ENCODE measurements at places on chromosomes 3 and 15.

GRCh38 chr15:42165106-42165505 lies 8.7 kb upstream of the PLA2G4F start:
- DNase-seq = no peak

GRCh38 chr15:45088801-45089711 lies 24.9 kb downstream of the DUOX2 start:
- DNase-seq = no peak

DNA sequence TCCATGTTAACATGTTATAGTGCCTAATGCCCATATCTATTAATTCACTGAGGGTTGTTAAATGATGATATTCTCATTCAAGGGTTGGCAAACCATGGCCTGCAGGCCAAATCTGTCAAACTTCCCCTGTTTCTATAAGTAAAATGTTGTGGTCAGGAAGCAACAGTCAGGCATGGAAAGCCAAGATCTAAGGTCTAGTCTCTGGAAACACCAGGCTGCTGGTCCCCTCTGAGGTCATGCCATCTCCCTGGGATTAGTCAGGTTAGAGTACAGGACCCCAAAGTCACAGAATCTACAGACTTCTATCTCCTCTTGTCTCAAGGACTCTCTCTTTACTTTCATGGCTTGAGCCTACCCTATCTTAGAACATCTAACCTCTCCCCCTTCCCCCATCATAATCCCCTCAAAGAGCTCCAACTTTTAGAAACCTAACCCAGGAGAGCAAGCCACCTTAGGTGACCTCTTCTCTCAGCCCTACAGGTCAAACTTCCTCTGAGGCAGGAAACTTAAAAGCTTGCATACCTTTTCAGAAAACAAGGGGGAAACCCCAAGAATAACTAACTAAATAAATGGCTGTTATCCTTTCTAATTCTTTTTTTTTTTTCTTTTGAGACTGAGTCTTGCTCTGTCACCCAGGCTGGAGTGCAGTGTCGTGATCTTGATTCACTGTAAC lies 15.3 kb upstream of the HERC1 start:
- no peak for DNase-seq

DNA sequence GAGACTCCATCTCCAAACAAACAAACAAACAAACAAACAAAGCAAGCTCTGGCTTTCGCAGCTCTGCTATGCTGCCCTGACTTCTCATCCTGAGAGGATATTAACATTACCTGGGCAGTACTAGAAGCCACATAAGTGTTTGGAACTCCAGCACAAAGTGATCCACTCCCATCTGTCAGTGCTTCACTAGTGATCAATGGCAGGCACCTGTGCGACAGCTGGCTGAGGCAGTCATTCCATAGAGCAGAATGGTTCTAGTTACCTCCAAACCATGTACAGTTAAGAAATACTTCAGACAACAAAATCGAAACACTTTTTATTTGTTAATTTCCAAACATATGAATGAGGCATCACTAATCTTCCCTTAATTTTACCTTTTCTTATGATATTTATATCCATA lies 2.8 kb upstream of the MB21D2 start:
- DNase-seq = no peak

DNA sequence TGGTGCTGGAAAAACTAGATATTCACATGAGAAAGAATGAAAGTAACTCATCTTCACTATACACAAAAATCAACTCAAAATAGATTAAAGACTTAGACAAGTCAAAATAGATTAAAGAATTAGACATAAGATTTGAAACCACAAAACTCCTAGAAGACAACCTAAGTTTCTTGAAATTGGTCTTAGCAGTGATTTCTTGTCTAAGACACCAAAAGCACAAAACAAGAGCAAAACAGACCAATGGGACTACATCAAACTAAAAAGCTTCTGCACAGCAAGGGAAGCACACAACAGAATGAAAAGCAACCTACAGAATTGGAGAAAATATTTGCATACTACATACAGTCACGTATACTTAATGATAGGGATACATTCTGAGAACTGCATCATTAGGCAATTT lies 6.5 kb upstream of the VPS39 start:
- DNase-seq = no peak

DNA sequence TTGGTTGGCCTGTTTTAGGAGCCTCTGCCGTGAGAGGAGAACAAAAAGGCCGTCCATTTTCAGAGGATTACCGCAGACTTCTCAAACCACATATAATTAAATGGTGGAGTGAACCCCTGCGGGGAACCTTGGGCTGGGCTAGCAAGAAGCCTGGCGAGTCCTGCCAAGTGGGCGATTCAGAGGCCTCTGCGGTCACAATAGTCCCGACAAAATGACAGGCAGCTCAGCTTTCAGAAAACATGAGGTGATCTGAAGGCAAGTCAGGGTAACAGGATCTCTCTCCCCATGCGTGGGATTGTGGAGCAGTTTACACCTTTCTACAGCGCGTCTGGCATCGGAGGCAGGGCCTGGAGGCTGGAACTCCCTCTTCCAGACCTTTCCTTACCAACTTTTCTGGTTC lies 134.8 kb downstream of the ASB7 start:
- DNase-seq = no peak

GRCh38 chr3:21062831-21063294 lies 688.1 kb downstream of the ZNF385D start:
- DNase-seq = no peak
